ENCODE measurements at places on chromosomes 16 and 17. TPM values are rescaled to one million over a fixed set of nuclear protein-coding genes. Genes with fewer than 3 reads are reported as not detected.

CBFA2T3 gene
- 1.2 TPM for total RNA-seq

NOG gene
- total RNA-seq: 1.7 TPM

FAM171A2 gene
- 0.41 TPM for total RNA-seq

TVP23A gene
- 0.60 TPM for total RNA-seq

C16orf87 gene
- 21.4 TPM for total RNA-seq

SLC5A2 gene
- not detected for total RNA-seq

CUEDC1 gene
- 1.1 TPM for total RNA-seq

PRR15L gene
- total RNA-seq: not detected

CDC42EP4 gene
- total RNA-seq: 1.6 TPM

TEKT1 gene
- not detected for total RNA-seq

CA7 gene
- not detected for total RNA-seq

CNTNAP1 gene
- total RNA-seq: 0.53 TPM

SLFN14 gene
- total RNA-seq: not detected

FOXN1 gene
- not detected for total RNA-seq

NPIPB9 gene
- total RNA-seq: 3.4 TPM

CCL17 gene
- total RNA-seq: 7.4 TPM

MYH8 gene
- not detected for total RNA-seq

SPIRE2 gene
- total RNA-seq: 0.91 TPM

PLCG2 gene
- 25.6 TPM for total RNA-seq

All from activated T-cell treated with anti-CD3 and anti-CD28 coated beads, Interleukin-2, amount 50 U/mL, for 72 hours (primary cell).